Activated gamma-delta T cell treated with Interleukin-2 at 50 U/mL for 16 hours (primary cell): ENCODE measurements at places on chromosomes 11 and 22.

GRCh38 chr22:38733724-38734381 lies 21.9 kb downstream of the SUN2 start:
- DNase-seq = no peak

- DNase-seq = peak; percentile 21
Measured at GRCh38 chr11:6402061-6402470, 11.8 kb downstream of the SMPD1 start.

- DNase-seq = no peak
Measured at GRCh38 chr11:70606248-70606950, 208.1 kb downstream of the CTTN start.

GRCh38 chr22:45197606-45198462 lies 34.1 kb downstream of the NUP50 start:
- no peak for DNase-seq

DNA sequence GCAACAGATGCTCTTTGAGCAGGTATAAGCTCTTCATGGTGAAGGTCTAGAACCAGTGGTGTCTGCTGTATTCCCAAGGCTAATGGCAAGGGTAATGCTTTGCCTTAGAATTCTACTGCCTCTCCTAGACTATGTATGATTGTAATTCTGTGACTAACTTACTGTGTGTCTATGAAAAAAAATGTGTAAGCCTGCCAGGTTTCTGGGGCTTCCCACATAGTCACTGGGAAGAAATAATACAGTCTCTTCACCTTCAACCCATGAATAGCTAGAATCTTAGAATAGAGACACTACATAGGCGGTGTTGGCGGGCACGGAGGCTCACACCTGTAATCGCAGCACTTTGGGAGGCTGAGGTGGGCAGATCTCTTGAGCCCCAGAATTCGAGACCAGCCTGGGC lies 84.1 kb downstream of the C11orf91 start:
- no peak for DNase-seq

DNA sequence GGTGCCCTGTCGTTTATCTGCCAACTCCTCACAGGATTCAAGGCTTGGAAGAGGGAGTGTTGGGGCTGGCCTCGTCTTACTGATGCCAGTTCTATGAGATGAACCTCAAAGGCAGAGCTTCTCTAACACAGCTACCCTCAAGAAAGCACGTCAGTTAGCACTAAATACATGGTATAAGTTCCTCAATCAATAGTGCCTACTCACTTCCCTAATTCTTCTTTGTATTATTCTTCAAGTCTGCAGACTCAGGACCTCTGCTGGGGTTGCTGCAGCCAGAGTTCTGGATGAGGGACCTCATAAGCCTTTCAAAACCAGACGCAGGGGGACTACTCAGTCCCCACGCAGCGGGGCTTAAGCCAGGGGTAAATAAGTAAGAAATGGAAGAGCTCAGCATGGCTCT lies 118.3 kb downstream of the VPREB1 start:
- no peak for DNase-seq

- no peak for DNase-seq
Measured at GRCh38 chr11:12901272-12901671, 107.8 kb upstream of the RASSF10 start.

DNA sequence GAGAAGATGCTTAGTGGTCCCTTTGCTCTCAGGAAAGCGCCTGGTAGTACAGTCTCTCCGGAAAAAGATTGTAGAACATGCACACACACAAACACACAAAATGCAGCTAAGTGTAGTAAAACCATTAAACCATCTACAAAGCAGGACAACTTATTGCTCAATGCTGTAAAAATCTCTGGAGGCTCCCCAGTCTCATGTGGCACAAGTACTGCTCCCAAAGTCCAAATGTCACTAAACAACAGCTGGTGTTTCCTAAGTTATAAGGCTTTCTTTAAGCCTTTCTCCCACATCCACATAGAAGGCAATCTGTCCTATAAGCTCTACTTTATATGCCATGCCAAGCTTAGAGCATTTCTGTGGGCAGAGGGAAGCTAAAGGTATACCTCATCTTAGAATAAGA lies 32.9 kb downstream of the CDON start:
- no peak for DNase-seq

DNA sequence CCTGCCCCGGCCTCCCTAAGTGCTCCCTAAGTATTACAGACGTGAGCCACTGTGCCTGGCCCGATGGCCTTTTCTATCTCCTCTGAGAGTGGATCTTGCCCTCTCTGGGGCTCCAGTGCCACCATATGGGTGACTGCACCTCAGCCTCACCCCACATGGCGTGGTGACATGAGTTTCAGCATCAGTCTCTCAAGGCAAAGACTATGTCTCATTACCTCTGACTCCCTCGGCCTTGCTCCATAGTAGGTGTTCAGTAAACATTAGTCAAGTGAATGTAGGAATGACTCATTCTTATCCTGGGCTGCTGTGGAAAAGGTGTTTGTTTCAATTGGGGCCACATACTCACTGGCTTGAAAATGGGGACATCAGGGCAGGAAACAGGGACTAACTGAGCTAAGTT lies 168.8 kb downstream of the GRIK4 start:
- DNase-seq = no peak

- peak; percentile 36 for DNase-seq
Measured at GRCh38 chr11:2298795-2299761, 2.6 kb downstream of the C11orf21 start.

DNA sequence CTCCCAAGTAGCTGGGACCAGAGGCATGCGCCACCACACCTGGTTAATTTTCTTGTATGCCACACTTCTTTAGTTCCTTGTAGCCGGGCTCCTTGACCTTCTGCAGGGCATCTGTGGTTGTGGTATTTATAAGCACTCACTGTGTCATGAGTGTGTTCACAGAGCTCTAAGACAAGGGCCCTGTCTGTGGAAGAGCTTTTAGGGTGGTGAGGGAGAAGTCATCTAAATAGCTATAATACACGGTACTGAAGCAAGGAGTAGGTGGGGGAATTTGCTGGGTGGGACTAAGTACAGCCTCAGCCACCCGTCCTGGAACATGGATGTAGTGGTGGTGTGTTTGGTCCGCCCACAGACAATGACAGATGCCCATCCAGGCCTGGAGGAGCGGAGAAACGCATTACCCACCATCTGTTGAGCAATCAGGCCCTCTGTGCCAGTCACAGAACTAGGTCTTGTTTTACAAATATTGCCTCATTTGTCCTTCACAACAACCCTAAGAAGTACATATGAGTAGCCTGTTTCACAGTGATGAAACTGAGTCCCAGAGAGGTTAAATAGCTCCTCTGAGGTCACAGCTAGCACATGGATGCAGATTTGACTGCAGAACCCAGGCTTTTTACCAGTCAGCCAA lies 10.1 kb downstream of the ACO2 start:
- no peak for DNase-seq

GRCh38 chr11:42494459-42494858 lies 817.3 kb upstream of the API5 start:
- no peak for DNase-seq

DNA sequence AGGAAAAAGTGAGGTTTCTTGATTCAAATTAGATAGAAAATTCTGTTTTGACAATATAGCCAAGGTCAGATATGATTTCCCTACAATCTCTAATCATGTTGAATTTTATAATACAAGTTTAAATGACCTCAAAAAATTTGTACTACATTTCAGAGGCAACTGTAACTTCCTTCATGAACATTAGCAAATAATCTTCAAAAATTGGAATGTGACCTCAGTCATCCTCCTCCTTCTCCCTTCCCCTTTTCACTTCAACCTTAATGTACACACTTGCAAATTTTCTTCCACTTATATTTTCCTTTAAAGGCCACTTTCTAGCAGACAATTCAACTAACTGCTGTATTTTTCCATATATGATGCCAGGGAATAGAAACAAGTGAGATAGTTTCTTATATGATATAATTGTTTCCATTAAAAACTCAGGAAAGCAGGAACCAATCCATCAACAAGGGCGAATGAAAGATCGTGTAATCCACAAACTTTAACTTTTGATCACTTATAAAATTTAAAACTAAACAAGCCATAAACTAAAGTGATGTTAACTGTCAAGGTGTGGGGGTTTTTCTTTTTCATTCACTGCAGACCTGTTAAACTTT lies 60.3 kb downstream of the MAML2 start:
- DNase-seq = no peak

DNA sequence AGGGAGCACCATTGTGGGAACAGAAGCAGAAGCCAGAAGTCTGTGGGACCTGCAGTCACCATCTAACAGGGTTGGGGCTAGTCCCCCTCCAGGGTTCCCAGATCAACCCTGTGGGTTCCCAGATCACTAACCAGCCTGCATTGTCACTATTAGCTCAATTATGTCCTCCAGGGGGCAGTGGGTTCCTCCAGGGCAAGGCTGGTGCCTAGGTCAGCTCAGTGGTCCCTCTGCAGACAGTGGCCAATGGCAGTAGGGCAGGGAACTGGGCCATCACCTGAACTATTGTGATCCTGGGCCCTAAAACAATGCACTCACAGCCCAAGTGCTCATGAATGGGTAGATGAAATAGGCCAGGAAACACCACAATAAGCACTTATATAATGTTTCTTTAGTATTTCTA lies 18.8 kb upstream of the PRSS23 start:
- no peak for DNase-seq

- DNase-seq = no peak
Measured at GRCh38 chr11:87110443-87111131, 72.9 kb downstream of the TMEM135 start.

DNA sequence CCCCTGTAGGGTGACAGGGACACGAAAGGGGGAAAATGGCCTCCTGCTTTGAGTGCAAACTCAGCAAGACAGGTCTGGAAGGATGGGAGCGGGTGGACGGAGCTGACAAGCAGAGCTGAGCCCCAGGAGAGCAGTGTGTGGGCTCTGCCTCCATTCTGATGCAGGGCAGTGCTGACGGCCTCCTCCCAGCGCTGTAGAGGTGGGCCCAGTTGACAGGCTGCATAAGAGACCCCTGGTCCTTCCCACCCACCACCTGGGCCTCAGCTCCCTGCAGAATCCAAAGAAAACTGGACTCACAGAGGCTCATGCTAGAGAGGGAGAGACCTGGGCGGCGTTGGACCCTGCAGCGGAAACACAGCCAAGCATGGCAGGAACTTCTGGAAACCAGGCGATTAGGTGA lies 1113.4 kb downstream of the BRD1 start:
- no peak for DNase-seq

DNA sequence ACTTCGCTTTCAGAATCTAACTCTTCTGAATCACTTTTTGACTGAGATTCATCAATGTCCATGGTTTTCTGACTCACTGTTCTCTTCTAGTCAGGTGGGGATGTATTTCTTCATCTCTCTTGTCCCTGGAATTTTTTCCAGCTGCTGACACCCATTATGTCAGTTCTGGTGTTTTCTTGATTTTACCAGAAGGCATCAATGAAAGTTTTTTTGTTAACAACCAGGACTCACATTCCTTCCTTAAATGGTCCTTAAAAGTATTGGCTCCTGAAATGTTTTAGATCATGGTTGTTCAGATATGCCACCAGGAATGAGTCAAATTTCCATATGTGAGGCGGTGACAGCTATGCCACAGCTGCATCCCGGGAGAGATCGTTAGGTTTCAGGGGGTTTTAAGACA lies 12.9 kb downstream of the MICAL2 start:
- no peak for DNase-seq

- no peak for DNase-seq
Measured at GRCh38 chr22:27995801-27996528, 76.9 kb upstream of the PITPNB start.

- DNase-seq = peak; percentile 32
Measured at GRCh38 chr11:27485930-27486773, 13.6 kb upstream of the LGR4 start.

GRCh38 chr11:91707652-91708482 lies 516.8 kb upstream of the FAT3 start:
- DNase-seq = no peak
